ENCODE measurements at places on chromosomes 16 and 17.

- DNase-seq = no peak
Observed at GRCh38 chr16:89318871-89319630, 101.5 kb downstream of the ZNF778 start.

DNA sequence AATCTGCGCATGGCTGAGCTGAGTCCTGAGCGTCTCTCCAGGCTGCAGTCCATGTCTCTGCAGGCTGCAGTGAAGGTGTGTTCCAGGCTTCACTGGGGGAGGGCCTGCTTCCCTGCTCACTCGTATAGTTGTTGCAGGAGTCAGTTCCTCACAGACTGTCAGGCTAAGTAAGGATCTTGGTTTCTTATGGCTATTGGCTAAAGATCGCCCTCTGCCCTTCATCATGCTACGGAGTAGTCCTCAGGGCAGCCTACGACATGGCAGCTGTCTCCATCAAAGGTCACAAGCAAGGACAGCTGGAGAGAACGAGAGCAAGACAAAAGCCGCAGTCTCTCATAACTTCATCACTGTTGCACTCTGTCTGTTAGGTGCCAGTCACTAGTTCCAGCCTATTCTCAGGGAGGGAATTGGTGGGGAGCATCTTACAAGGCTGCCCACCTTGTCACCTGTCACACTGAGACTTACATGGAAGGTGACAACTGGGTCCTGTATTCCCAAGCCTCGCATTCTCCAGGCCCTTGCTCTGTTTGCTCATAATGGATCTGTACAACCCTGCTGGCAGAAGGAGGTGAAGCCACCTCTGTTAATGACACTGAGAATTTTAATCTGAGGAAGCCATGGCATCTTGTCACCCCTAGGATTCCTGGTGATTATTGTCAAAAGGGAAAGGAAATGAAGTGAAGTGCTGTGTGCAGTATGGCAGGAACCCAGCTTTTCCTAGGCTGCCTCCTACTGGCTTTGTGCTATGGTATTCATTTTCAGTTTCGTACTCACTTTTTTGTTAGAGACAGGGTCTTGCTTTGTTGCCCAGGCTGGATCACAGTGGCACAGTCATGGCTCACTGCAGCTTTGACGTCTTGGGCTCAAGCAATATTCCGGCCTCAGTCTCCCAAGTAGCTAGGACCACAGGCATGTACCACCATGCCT is 43.4 kb downstream of the MFSD11 start:
- peak; percentile 13 for DNase-seq

GRCh38 chr17:36938566-36939051 is 1.3 kb downstream of the LHX1 start:
- no peak for DNase-seq

DNA sequence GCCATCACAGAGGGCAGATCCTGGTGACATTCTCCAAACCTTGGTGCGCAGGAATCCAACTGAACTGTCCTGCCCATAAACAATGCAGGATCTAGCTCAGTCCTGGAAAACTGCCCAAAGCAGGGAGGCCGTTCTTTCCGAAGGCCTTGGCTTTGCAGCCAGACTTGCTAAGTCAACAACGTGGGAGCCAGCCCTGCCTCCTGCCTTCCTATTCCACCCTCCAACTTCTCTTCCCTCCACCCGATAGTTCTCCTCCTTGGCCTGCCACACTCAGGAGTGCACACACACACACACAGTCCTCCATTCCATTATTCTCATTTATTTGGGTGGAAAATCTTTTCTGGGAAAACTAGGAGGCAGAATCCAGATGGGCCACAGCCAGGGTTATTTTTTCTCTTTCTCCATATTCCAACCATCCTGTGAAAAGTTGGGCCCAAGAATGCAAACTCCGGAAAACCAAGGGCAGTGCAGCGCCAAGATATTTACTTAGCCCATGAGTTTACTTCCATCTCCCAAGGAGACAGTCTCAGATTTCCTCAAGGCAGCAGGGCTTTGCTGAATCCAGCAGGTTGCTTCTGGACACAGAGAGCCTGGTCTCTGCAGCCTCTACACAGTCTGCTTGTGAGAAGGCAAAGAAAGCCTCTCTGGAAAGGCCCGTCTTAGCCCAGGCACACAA is 15.8 kb downstream of the COPRS start:
- DNase-seq = no peak
